ENCODE measurements at places on chromosomes 6 and 20. TPM values are rescaled to one million over a fixed set of nuclear protein-coding genes. Genes with fewer than 3 reads are reported as not detected.

The PSORS1C1 gene
- total RNA-seq, result 0.75 TPM

The LST1 gene
- total RNA-seq, result not detected

- H3K27ac ChIP-seq, result no peak overlapping the region
- DNase-seq, result no peak
- no peaks in the 10 kb centered on the region for H3K27me3 ChIP-seq
- H3K4me3 ChIP-seq, result no peak overlapping the region
- H3K36me3 ChIP-seq, result no peaks in the 10 kb centered on the region
- H3K4me1 ChIP-seq, result peaks cover 12% of the 10 kb centered on the region
These were observed 102.6 kb upstream of the MLN start for GRCh38 chr6:33906439-33906838.

DNA sequence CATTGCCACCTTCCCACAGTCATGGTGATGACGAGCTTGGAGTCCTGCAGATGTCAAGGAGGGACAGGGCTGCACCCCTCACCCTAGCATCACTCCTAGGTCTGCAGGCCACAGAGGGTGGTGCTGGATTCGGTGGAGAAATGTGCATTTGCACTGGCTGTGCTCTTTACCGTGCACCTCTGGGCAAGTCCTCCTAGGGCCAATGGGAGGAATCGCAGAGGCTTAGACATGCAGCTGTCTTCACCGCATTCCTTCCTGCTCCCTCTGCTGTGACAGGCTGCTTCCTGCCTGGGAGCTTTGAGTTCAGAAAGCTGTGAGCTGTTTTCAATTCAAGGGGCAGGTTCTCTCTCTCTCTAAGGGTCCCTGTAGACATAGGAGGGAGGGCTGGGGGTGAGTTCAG lies 85.1 kb downstream of the EDN3 start:
- peaks cover 21% of the 10 kb centered on the region for H3K4me1 ChIP-seq
- no peaks in the 10 kb centered on the region for H3K27me3 ChIP-seq
- H3K36me3 ChIP-seq, result no peaks in the 10 kb centered on the region
- peak overlapping the region; percentile 42 for H3K27ac ChIP-seq
- DNase-seq, result peak; percentile 58

GRCh38 chr20:10443936-10444335 lies 8.8 kb downstream of the SLX4IP start:
- no peaks in the 10 kb centered on the region for H3K36me3 ChIP-seq
- H3K27ac ChIP-seq, result no peak overlapping the region
- no peak overlapping the region for H3K4me3 ChIP-seq
- 0 out of 2 replicates have a peak, but pooled peaks cover 4% of the 10 kb centered on the region for H3K4me1 ChIP-seq

GRCh38 chr6:123764722-123765121 lies 38.9 kb upstream of the NKAIN2 start:
- H3K4me3 ChIP-seq, result no peak overlapping the region
- H3K27me3 ChIP-seq, result no peaks in the 10 kb centered on the region
- H3K36me3 ChIP-seq, result no peaks in the 10 kb centered on the region
- H3K27ac ChIP-seq, result no peak overlapping the region
- H3K4me1 ChIP-seq, result no peaks in the 10 kb centered on the region

DNA sequence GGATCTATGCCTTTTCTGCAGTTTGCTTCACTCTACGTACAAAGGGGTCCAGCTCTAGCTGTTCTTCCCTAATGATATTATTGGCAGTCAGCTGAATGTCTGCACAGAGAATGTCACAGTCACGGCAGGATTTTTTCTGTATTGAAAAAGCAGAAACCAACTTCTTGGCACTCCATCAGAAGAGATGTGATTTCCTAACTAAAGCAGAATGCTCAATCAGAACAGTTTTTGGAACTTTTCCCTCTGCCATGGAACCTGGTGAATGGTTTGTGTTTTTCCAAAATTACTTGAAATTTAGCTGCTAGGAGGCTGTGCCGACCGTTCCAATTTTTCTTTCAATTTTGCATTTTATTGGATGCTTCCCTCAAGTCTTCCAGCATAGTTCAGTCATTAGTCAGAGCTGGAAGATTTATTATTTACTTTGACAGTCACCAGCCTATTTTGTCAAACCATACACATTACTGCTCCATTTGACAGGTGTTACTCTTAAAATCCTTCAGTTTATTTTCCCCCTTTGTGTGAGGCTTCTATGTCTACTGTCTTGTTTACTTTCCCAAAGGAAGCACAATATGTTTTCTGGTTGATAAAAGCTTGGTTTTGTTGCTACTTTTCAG lies 259.6 kb upstream of the EPHA7 start:
- no peak overlapping the region for H3K27ac ChIP-seq
- H3K36me3 ChIP-seq, result no peaks in the 10 kb centered on the region
- H3K27me3 ChIP-seq, result no peaks in the 10 kb centered on the region
- no peak overlapping the region for H3K4me3 ChIP-seq

DNA sequence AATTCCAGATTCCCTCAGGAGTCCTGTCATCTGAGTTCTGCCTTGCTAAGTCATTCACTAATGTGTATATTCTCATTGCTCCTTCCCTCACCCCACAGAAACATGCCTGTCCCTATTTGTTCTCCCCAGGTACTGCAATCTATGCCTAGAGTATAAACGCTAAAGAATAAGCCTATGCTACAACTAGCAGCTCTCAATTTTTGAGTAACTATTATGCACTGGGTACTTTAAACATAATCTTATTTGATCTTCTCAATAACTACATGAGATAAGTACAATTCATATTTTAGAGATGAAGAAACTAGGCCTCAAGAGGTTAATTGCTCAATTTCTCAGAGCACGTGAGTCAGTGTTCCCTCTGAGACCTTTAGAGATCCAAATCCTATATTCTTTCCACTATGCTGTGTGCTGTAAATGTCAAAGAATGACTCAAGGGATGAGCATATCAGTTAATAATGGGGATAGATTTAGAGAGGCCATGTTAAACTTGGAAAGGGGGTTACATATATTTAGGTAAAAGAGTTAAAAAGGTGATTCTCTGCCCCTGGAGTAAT lies 423.8 kb upstream of the ADGRB3 start:
- no peaks in the 10 kb centered on the region for H3K27me3 ChIP-seq
- no peaks in the 10 kb centered on the region for H3K4me1 ChIP-seq
- DNase-seq, result no peak

GRCh38 chr6:28980852-28981430 lies 24.2 kb downstream of the ZNF311 start:
- no peaks in the 10 kb centered on the region for H3K27me3 ChIP-seq
- DNase-seq, result peak; percentile 89
- H3K4me1 ChIP-seq, result 0 out of 2 replicates have a peak, but pooled peaks cover 4% of the 10 kb centered on the region
- peak overlapping the region; percentile 74 for H3K4me3 ChIP-seq
- peak overlapping the region; percentile 91 for H3K27ac ChIP-seq
